ENCODE measurements at places on chromosomes 2 and 18.

GRCh38 chr2:5561006-5561405 is 131.2 kb upstream of the SOX11 start:
- DNase-seq = no peak

- no peak for DNase-seq
These were observed 28.4 kb downstream of the AFF3 start for GRCh38 chr2:100113990-100114433.

GRCh38 chr2:196361606-196362326 is 190.4 kb upstream of the STK17B start:
- DNase-seq = no peak

- DNase-seq = no peak
These were observed 231.5 kb upstream of the SPRED2 start for GRCh38 chr2:65663831-65664407.

- no peak for DNase-seq
These were observed 123.7 kb upstream of the NCK2 start for GRCh38 chr2:105621038-105621437.

DNA sequence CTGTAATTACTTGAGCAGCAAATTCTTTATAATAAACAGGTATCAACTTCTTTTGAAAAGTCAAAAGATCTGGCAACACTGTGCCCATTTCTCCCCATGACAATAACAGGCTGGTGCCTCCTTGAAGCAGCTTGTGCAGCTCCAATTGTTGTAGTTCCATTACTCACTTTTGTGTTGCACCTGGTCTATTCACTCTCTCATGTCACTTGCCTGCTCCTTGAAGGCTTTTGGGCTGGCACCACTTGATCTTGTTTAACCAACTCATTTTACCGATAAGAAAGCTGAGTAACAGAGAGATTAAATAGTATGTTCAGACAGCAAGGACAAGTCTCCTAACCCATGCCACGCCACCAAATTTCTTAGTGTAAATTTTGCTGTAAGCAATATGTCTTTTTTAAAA is 314.5 kb downstream of the OSR1 start:
- no peak for DNase-seq

DNA sequence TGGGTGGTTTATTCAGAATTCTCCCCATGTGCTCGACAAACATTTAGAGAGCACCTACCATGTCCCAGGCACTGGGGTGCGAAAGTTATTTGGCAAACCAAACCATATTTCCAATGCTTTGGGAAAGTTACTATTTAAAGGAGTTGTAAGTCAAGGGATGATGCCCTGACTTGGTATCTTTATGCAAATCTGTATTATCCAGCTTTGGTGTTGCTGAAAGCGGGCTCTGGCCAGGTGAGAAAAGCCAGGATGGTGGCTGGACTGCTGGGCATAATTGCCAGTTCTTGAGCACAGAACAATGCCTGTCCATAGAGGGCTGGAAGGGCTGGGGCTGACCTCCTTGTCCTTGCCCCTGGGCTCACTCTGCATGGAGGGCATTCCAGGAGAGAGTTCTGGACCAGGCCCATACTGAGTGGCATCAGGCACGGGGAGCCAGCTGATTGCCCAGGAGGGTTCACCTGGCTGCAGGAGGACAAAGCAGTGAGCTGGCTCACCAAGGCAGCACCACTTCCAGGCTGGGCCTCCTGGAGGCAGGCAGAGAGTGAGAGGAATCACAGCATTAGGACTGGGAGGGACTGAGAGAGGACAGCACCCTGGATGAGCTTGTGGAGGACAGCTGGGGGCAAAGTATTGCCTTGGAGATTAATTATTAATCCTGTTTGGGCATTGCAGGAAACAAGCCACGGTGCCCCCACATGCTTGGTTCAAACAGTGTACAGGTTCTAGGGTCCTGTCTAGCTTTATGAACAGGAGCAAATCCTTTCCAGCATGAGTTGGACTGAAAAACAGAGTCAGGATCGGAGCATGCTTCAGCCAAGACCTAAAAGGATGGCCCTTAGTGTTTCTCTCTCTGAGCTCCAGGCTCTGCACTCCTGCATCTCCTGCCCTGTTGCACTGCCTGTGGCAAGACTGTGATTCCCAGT is 7.1 kb downstream of the KHK start:
- DNase-seq = no peak

DNA sequence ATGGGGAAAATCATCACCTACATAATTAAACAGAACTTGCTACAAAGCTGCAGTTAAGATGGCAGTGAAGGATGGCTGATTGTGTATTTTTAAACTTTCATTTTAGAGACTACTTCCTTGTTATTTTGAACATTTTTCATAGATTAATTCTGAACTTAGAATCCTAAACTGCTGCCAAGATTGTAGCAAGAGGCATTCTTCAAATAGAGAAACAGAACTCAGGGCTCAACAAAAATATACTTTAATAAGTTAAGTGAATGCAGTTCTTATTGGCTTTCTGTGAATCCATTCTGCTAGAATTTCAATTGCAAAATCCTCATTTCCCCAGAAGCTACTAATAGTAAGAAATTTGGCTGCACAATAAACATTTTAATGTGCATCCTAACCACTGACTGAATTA is 160.3 kb downstream of the L3MBTL4 start:
- no peak for DNase-seq

GRCh38 chr2:3725002-3725401 is 21.6 kb downstream of the DCDC2C start:
- no peak for DNase-seq

All from stimulated activated CD4-positive, alpha-beta T cell treated with anti-CD3 and anti-CD28 coated beads, Interleukin-12 subunit alpha, Interleukin-12 subunit beta, amount 100 ng/mL, for 24 hours (primary cell).